Caco-2 (cell line): ENCODE measurements at places on chromosomes 6 and 20. TPM values are rescaled to one million over a fixed set of nuclear protein-coding genes. Genes with fewer than 3 reads are reported as not detected.

TUBB2B gene
- 143 and 150 TPM in 2 replicates for total RNA-seq

DNA sequence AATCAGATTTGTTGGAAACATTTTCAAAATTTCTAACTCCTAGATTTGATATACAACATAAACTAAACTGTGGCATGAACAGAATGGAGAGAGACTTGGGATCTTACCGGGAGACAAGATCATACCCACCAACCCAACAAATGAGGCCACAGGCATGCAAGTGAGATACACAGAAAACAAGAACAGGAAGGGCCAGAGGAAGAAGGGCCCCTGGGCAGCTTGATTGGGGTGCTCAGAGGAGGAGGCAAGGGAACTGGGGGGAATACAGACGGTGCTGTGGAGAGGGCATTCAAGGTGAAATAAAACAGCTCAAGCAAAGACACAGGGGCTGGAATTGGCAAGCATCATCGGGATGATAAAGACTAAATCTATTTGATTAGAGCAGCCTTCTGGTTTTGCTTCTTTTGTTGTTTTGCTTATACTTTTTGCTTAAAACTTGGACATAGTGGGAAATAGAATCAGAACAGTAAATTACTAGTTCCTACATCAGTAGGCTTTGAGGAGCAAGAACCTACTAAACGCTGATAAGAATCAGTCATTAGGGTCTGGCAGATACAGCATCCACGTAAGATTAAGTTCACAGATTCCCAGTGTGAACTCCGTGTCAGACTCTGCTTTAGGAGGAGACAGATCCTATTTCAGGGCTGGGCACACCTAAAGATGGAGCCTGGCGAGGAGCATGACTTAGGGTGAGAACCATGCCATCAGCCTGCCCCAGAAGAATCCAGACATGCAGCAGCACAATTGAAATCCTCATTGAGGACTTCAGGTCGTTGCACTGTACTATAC lies 3.5 kb upstream of the RAMACL start:
- DNase-seq, result no peak

GRCh38 chr20:34264141-34264540 lies 22.9 kb downstream of the ASIP start:
- DNase-seq, result peak; percentile 13

- no peak for DNase-seq
These were observed 279.6 kb upstream of the JARID2 start for GRCh38 chr6:14966096-14966905.

MLN gene
- total RNA-seq, result not detected in 2 replicates

DNA sequence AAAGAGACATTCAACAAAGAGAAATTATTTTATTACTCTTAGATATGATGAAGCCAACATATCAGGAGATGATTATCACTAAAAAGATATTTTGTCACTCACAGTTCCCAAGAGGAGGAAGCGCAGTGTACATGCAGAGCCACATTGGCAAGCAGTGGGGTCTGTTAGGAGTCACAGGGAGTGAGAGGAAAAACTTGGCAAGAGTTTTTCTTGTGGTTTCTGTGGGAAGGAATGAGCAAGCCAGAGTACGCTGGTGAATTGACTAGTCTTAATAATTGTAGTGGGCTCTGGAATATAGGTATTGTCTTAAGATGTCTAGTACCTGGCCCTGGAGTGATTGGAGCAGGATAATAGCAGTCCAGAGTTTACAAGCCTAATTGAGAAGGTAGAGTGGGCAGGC lies 1095.2 kb downstream of the GRIK2 start:
- DNase-seq, result no peak

DNA sequence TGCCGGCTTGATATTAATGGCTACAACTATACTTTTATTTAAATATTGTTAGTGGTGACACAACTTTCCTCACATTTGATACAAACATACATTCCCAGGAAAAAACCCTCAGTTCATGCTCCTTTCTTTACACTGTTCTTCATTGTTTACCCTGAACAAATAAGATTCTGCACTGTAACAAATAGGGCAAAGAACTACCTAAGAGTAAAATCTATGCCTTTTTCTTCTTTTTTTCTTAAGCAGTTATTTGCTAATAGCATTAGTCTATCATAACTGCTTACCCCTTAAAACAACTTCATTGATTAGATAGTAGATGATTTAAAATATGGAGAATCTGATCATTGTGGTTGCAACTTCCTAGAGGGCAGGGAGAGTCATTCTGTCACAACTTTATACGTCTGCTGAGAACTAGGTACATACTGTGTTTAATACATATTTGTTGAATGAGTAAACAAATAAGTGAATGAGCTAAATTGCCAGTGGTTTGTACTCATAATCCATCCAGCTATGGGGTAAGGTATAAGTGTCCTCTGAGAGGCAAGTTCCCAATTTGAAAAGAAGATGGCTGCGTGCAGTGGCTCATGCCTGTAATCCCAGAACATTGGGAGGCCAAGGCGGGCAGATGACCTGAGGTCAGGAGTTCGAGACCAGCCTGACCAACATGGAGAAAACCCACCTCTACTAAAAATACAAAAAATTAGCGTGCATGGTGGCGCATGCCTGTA lies 161.0 kb downstream of the CDK19 start:
- DNase-seq, result no peak

GRCh38 chr6:157491571-157492232 lies 110.7 kb downstream of the ZDHHC14 start:
- DNase-seq, result no peak

- no peak for DNase-seq
These were observed 56.5 kb upstream of the ADGRF1 start for GRCh38 chr6:47098570-47098993.

HAO1 gene
- not detected in 2 replicates for total RNA-seq
